ENCODE measurements at places on chromosomes 12 and 14.

DNA sequence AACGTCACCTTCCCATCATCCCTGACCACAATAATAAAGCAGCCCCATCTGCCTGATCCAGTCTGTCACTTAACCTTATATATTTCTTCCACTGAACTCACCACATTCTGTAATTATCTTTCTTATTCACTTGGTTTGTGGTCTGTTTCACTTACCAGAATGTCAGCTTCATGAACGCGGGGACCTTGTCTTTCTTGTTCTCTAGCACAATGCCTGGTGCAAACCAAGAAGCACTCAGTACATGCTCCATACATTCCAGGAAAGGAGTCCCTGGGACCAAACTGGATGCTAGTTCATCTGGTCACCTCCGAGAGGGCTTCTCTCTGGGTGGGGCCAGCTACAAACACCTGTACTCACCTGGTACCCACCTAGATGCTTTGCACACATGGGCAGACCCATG lies 17.4 kb upstream of the ANKRD33 start:
- no peak for DNase-seq

- no peak for DNase-seq
Observed at GRCh38 chr14:63760014-63760413, 32.1 kb upstream of the SGPP1 start.

- DNase-seq: no peak
Observed at GRCh38 chr14:41457393-41457792, 149.3 kb upstream of the LRFN5 start.

GRCh38 chr12:27524494-27524835 lies 459 bp downstream of the PPFIBP1 start:
- no peak for DNase-seq

GRCh38 chr12:77817276-77817675 lies 13.4 kb upstream of the NAV3 start:
- no peak for DNase-seq

DNA sequence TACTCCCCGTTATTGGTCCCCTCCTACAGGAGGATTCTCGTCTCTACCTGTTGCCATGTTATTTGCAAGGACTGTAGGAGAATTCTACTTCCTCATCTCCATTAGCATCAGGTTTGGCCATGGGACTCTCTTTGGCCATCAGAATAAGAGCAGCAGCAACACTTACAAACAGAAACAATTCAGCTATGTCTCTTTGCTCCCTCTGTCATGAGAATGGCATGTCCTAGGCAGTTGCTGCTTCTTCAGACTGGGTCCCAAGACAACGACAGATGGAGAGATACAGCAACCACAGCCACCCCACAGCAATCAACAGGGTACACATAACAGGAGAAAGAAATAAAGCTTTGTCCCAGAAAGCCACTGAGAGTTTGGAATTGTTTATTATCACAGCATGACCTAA lies 19.7 kb downstream of the SLC41A2 start:
- no peak for DNase-seq

DNA sequence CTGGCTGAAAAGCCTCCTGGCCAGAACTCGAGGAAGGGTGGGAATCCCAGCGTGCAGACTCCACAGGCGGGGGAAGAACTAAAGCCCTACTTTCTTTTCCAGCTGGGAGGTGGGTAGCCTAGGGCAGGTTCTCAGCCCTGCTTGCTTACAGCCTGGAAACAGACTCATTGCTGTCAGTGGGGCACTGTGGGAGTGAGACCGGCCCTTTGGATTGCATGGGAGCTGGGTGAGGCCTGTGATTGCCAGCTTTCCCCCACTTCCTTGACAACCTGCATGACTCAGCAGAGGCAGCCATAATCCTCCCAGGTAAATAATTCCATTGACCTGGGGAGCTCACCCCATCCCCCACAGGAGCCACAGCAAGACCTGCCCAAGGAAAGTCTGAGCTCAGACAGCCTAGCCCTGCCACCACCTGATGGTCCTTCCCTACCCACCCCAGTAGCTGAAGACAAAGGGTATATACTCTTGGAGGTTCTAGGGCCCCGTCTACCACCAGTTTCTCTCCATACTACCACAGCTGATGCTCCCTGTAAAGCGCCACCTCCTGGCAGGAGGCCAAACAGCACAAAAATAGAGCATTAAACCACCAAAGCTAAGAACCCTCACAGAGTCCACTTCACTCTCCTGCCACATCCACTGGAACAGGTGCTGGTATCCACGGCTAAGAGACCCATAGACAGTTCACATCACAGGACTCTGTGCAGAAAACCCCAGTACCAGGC lies 294.1 kb downstream of the SEC23A start:
- DNase-seq: no peak

GRCh38 chr12:98924-99352 lies 32.4 kb downstream of the IQSEC3 start:
- no peak for DNase-seq

DNA sequence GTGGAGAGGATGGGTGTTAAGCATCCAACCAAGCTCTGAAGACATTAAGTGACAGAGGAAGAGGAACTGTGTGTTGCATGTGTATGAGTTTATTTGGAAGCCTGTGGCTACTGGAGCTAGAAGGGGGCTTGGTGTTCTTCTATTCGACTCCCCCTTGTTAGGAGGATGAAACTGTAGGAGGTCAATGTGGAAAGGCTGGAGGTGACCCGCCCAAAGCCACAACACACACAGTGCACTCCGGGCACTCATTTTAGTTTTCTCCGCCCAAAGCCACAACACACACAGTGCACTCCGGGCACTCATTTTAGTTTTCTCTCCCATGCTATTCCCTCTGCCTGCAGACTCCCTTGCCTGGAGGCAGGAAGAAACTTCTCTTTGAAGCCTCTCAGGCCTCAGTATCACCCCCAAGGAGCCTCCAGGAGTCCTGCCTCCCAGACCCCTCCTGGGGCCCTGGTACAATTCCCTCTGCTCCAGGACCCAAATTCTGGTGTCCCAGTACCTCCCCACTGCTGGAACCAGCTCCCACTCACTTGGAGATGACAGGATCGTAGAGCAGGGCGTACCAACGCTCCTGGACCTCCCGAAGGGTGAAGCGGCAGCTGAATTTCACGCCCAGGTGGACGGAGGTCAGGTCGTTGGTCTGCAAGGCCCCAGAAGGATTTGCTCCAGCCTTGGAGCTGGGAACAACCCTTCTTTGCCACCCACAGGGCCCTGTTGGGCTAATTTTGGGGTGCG lies 3.8 kb downstream of the MCRS1 start:
- no peak for DNase-seq

GRCh38 chr14:61154641-61155040 lies 126.5 kb downstream of the TMEM30B start:
- DNase-seq: no peak

GRCh38 chr12:22374508-22374907 lies 40.0 kb upstream of the ST8SIA1 start:
- DNase-seq: peak; percentile 11

DNA sequence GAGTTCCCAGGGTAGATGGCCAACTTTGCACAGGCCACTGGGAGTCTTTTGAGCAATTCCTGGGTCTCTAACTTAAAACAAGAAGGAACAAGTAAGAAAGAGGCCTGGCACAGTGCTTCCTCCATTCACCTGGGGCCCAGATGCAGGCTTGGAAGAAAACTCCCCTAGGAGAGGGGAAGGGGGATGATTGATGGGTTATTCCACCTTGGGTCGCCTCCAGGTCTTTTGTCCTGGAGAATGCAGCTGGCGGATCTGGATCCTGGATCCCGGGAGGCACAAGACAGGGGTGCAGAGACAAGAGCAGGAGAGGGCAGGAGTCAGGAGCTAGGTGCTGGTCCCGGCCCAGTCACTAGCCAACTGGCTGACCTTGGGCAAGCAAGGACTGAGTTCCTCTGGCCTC lies 74.5 kb downstream of the ESRRB start:
- no peak for DNase-seq

DNA sequence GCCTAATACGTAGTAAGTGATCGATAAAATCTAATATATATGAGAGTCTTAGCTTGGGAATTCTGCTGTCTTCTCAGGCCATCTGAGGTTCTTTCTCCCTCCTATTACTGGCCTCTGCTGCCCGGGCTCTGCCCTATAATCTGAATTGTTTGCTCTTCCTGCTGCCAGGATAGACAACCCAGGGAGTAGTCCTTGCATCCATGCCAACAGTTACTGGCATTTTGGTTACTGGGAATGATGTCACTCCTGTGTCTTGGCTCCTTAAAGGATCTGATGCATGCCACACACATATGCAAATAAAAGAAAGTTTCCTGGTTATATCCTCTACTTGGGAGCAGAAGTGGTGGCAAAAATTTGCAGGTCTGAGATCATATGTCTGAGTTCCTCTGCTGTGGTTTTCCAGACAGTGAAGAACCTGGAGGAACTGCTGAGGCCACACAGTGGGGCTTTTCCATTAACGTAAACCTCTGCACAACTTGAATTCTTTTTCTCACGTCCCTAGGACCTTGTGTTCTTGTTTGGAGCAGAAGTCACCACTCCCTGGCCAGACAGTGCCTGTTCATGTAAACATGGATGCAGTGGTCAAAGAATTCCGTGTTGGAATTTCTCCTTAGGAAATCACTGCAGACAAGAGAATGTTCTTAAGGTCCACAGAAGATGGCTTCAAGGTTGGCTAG lies 320.6 kb upstream of the TBX3 start:
- no peak for DNase-seq

GRCh38 chr14:74140374-74140850 lies 55.7 kb downstream of the LIN52 start:
- DNase-seq: peak; percentile 22

DNA sequence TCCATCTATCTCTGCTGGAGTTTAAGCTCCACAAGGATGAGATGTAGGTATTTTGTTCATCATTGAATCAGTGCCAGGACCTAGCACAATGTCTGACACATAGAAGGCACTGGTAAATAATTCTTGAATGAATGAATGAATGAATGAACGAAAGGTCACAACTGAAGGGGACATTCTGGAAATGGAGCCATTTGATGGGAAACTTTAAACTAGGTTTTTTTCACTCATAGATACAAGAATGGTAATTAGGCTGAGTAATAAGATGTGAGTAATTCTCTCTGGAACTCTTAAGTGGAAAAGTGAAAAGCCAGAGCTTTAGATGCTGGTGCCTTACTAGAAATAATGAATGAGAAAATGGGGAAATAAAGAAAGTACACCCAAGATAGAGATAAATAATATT lies 44.3 kb downstream of the SCN8A start:
- no peak for DNase-seq

GRCh38 chr14:36503771-36504741 lies 16.0 kb downstream of the NKX2-1 start:
- DNase-seq: no peak

- no peak for DNase-seq
Observed at GRCh38 chr12:3061059-3061458, 16.1 kb upstream of the TSPAN9 start.

GRCh38 chr14:75303381-75303789 lies 24.8 kb downstream of the FOS start:
- peak; percentile 83 for DNase-seq

DNA sequence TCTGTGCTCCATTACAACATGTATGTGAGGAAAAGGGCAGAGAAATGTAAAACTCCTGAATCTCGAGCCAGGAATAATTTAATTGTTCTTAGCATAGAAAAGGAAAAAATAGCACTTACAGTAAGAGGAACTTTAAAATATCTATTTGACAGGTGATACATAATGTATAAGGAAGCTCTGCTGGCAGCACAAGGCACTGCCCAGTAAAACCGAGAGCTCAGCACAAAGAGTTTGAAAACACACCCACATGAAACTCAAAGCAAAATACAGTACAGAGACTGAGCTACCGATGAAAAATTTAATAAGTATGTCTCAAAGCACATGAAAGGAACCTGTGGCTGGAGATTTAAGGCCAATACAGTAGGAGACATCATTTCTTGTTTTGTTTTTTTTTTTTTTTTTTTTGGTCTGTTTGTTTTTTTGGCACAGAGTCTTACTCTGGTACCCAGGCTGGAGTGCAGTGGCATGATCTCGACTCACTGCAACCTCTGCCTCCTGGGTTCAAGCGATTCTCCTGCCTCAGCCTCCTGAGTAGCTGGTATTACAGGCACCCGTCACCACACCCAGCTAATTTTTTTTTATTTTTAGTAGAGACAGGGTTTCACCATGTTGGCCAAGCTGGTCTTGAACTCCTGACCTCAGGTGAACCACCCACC lies 19.2 kb downstream of the CLIP1 start:
- DNase-seq: no peak

GRCh38 chr12:110845339-110845682 lies 1.5 kb upstream of the CCDC63 start:
- DNase-seq: no peak

DNA sequence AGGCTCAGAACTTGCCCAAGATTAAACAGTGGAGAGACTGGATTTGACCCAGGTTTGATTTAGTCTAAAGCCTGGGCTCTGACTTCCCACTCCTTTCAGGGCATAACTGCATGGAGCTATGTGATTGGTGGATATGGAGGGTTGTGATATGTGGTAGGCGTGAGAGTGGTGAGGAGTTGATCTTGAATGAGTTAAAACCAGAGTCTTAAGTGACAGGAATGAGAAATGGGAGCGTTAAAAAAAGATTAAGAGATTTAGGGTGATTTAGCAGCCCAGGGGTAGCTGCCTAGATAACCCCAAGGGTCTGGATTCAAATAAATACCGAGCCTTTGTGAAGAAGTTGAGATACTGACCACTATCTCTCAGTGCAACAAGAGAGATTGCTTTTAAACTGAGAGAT lies 8.4 kb downstream of the SYNDIG1L start:
- no peak for DNase-seq

GRCh38 chr12:66352197-66352596 lies 49.9 kb downstream of the HELB start:
- DNase-seq: peak; percentile 30

GRCh38 chr12:121223292-121224285 lies 13.7 kb downstream of the P2RX4 start:
- no peak for DNase-seq

DNA sequence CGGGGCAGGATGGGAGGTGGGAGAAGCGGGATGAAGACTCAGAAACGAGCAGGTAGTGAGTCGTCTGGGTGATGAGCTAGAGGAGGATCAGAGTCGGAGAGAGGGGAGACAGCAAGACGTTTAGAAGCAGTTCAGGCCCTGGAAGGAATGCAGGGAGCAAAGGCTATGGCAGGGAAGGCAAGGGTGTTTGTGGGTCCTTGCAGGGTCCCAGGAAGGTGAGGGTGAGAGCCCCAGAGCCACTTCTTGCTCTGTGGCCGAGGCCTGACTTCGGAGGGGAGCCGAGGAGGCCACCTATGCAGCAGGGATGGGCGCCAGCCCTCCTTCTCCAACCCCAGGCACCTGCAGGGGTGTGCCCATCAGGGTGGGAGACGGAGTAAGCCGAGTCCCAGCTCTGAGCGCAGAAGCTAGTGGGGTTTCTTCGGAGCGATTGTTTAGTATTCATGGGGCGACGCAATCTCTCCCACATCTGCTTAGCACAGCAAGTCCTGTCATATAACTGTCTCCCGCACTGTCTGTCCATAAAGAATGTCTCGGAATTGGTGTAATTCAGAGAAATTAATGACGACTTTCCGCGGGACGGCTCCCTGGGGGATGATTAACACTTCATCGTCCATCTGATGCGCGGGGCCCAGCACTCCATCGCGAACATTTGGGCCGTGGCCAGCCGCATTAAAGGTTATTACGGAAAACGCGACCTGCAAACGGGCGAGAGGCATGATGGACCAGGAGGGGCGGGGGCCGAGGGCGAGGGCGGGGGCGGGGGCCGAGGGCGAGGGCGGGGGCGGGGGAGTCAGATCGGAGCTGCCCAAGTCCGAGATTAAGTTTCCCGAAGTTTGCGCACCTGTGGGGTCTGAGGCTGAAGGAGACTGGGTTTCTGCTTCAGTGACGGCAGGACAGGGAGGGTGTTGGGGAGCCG lies 12.2 kb upstream of the CALCOCO1 start:
- no peak for DNase-seq

- DNase-seq: no peak
Observed at GRCh38 chr12:86521870-86522269, 265.7 kb upstream of the MGAT4C start.

Measured in pons (tissue), 1 donor.